ENCODE measurements at places on chromosomes 2 and 18. TPM values are rescaled to one million over a fixed set of nuclear protein-coding genes. Genes with fewer than 3 reads are reported as not detected.

GRCh38 chr2:15160201-15160991, 400.7 kb downstream of the NBAS start:
- H3K36me3 ChIP-seq: no peaks in the 10 kb centered on the region
- H3K27ac ChIP-seq: no peak overlapping the region
- H3K27me3 ChIP-seq: no peaks in the 10 kb centered on the region
- no peak for DNase-seq

- peak; percentile 34 for DNase-seq
- H3K4me3 ChIP-seq: no peak overlapping the region
Measured at GRCh38 chr18:36302676-36303075, 5.2 kb downstream of the FHOD3 start.

GRCh38 chr2:72901426-72901825, 14.2 kb downstream of the SPR start:
- H3K4me3 ChIP-seq: no peak overlapping the region
- no peak for DNase-seq
- no peaks in the 10 kb centered on the region for H3K36me3 ChIP-seq

DNA sequence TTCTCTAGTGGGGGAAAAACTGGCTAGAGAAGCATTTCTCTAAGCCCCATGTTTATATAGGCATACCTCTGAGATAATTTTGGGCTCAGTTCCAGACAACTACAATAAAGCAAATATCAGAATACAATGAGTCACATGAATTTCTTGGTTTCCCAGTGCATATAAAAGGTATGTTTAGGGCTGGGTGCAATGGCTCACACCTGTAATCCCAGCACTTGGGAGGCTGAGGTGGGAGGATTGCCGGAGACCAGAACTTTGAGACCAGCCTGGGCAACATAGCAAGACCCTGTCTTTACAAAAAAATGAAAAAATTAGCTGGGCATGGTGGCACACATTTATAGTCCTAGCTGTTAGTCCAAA, 22.2 kb downstream of the TSN start:
- no peaks in the 10 kb centered on the region for H3K36me3 ChIP-seq
- peaks cover 10% of the 10 kb centered on the region for H3K27me3 ChIP-seq
- H3K4me1 ChIP-seq: no peaks in the 10 kb centered on the region
- no peak overlapping the region for H3K4me3 ChIP-seq
- DNase-seq: peak; percentile 84

DNA sequence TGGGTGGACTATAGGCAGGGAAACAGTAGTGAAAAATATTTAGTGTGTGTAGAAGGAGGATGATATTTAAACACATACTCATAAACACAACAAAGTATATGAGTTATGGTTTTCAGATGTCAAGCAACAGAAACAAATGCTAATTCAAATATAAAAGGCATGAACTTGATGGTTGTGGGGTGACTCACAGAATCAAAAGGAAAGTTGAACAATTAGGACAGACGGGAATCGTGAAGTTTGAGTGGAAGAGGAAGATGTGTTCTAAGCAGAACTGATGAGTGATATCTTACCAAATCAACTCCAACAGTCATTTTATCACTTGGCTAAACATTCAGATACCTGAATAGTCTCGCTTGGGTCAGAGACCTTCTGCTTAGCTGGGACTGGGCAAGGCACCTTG, 53.6 kb upstream of the ITGA6 start:
- no peaks in the 10 kb centered on the region for H3K27me3 ChIP-seq
- no peak overlapping the region for H3K27ac ChIP-seq
- H3K4me3 ChIP-seq: no peak overlapping the region
- DNase-seq: no peak
- no peaks in the 10 kb centered on the region for H3K4me1 ChIP-seq

GRCh38 chr18:44681076-44681970, 635 bp downstream of the SETBP1 start:
- H3K27me3 ChIP-seq: no peaks in the 10 kb centered on the region
- peaks cover 25% of the 10 kb centered on the region for H3K4me1 ChIP-seq
- H3K4me3 ChIP-seq: peak overlapping the region; percentile 91
- DNase-seq: no peak
- no peaks in the 10 kb centered on the region for H3K36me3 ChIP-seq
- H3K27ac ChIP-seq: no peak overlapping the region

GRCh38 chr18:31261792-31262582, 56.0 kb upstream of the DSG1 start:
- H3K36me3 ChIP-seq: no peaks in the 10 kb centered on the region
- no peak overlapping the region for H3K4me3 ChIP-seq
- no peak for DNase-seq

DNA sequence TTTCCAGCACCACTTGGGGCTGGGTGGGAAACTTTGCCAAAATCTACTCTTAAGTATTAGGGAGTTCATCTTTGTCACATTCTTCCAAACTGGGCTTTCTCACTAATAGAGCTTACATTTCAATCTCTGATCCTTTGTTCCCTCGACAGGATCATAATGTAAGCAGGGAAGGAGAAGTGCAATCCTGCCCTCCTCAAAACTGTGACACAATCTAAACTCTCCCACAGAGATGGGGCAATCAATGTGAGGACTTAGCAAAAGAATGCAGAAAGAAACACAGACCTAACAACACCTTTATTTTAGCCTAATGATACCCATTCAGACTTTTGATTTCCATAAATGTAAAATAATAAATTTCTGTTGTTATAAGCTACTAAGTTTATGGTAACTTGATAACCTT, 40.8 kb downstream of the DSEL start:
- no peak overlapping the region for H3K4me3 ChIP-seq
- no peaks in the 10 kb centered on the region for H3K27me3 ChIP-seq
- H3K27ac ChIP-seq: no peak overlapping the region
- H3K36me3 ChIP-seq: no peaks in the 10 kb centered on the region
- H3K4me1 ChIP-seq: no peaks in the 10 kb centered on the region

DNA sequence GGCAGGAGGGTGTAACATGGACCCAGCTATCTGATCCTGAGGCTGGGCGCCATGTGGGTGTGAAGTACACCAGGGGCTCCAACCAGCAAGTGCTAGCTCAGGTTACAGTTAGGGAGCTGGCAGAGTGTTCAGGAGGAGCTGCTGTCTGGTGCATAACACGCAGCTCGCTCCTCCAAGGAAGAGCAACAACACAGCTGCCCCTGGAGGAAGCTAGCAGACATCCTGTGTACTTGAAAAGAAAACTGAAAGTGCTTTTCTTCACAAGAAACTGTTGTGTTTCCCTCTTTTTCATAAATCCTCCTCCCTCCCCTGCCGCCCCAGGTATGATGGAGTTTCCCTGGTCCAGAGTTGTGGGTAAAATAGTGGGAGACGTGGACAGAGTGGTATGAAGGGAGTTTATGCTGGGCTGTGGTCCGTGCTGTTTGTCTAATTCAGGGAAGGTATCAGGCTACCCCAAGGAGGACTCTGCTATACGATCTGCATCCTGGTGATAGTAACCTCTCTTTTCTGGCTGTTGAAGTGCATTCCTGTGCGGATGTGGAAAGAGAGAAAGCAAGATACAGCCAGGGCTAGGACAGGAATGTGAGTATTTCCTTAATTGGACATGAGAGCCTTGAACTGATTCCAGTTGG, 6.1 kb upstream of the LBH start:
- no peaks in the 10 kb centered on the region for H3K27me3 ChIP-seq
- no peak for DNase-seq
- peaks cover 5% of the 10 kb centered on the region for H3K4me1 ChIP-seq
- H3K27ac ChIP-seq: no peak overlapping the region

- peak overlapping the region; percentile 64 for H3K27ac ChIP-seq
- H3K4me3 ChIP-seq: 0 out of 2 replicates have a peak overlapping the region, but pooled peaks have one; percentile 3
- peaks cover 58% of the 10 kb centered on the region for H3K4me1 ChIP-seq
- H3K36me3 ChIP-seq: peaks cover 16% of the 10 kb centered on the region
- H3K27me3 ChIP-seq: no peaks in the 10 kb centered on the region
- DNase-seq: peak; percentile 95
Measured at GRCh38 chr2:233426619-233427342, 72.5 kb downstream of the DGKD start.

DNA sequence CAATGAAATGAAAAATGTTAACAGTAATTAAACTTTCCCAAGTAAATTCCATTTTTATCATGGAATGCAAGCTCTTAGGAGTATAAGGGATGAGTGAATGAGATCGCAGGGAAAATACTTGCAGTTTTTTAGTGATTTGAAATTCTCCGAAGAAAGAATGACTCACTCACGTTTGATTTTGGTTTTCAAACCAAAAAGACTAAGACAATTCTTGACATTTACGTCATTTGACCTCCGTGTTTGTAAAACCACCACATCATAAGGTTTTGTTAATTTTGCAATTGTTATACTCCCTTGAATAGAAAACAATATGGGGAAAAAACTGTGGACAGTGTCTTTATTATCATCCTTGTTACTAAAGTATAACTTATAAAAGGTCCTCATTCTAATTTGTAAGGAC, 29.4 kb downstream of the COL4A4 start:
- no peaks in the 10 kb centered on the region for H3K27me3 ChIP-seq
- H3K4me1 ChIP-seq: no peaks in the 10 kb centered on the region
- no peak for DNase-seq

DNA sequence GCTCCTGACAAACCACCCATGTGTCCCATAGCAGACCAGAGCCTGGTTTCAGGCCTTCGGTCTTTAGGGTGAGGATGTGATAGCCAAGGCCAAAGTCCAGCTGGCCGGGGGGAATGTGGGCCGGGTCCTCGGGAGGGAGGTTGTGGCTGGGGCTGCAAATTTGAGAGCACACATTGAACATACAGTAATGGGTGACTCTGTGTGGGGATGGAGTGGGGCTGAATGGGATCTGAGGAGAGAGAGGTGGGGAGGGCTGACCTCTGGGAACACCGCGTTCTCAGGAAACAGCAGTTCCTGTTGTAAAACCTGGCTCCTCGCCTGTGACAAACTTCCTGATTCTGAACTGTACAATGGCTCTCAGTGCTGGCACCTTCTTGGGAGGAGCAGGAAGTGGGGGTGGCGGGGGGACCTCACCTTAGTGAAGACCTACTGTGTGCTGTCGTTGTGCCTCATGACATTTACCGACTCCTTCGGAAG, 48.8 kb downstream of the MCFD2 start:
- no peak for DNase-seq
- no peaks in the 10 kb centered on the region for H3K36me3 ChIP-seq
- peaks cover 20% of the 10 kb centered on the region for H3K4me1 ChIP-seq
- H3K4me3 ChIP-seq: no peak overlapping the region
- no peak overlapping the region for H3K27ac ChIP-seq

DNA sequence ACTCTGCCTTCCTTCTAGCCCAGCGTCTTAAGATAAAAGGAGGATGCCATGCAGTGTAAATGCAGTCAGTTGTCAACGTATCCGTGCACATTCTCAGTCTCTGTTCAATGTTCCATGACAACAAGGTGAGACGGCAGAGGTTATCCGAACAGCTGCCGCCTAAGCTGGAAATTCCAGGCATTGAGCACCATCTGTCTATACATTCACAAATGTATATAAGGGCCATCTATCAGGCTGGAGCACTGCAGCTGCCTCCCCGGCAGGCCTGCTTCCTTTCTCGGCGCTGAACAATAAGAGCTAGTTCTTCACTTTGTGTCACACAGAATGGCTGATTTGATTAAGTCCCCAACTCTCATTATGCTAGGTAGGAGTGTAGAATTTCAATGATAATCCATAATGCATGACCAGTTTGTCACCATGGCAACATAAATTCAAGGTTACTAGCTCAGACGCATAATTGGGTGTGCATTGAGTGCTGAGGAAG, 282.2 kb upstream of the SOX11 start:
- no peaks in the 10 kb centered on the region for H3K4me1 ChIP-seq
- no peak overlapping the region for H3K4me3 ChIP-seq
- no peaks in the 10 kb centered on the region for H3K36me3 ChIP-seq

DNA sequence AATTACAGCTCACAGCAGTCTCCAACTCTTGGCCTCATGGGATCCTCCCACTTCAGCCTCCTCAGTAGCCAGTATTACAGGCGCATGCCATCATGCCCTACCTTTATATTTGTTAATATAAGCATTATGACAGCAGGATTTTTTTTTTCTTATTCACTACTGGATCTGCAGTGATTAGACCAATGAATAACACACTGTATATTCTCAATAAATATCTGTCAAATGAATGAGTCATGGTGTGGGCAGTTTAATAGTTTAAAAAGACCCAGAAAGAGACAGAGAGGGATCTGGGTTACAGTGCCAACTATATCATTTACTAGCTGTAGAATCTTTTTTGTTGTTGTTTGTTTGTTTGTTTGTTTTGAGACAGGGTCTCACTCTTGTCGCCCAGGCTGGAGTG, 62.4 kb upstream of the LTBP1 start:
- H3K36me3 ChIP-seq: no peaks in the 10 kb centered on the region
- no peak for DNase-seq
- H3K4me1 ChIP-seq: no peaks in the 10 kb centered on the region

DNA sequence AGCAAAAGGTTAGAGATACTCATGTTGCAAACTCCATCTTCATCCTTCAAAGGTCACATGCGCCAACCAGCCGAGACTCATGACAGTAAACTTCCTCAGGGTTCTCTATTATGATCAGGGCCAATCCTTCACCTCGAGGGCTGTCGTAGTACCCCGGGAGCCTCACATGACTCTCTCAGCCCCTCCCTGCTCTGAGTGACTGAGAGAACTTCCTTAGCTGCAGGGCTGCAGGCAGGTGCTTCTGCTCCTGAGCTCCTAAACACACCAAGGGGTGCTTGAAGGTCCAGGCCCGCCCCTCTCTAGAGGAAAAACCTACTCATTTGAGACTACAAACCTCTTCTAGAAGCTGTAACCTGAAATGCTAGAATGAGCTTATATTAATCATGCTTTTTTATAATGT, 48.2 kb downstream of the LONRF2 start:
- no peak overlapping the region for H3K27ac ChIP-seq
- H3K27me3 ChIP-seq: peaks cover 91% of the 10 kb centered on the region
- H3K36me3 ChIP-seq: no peaks in the 10 kb centered on the region

DNA sequence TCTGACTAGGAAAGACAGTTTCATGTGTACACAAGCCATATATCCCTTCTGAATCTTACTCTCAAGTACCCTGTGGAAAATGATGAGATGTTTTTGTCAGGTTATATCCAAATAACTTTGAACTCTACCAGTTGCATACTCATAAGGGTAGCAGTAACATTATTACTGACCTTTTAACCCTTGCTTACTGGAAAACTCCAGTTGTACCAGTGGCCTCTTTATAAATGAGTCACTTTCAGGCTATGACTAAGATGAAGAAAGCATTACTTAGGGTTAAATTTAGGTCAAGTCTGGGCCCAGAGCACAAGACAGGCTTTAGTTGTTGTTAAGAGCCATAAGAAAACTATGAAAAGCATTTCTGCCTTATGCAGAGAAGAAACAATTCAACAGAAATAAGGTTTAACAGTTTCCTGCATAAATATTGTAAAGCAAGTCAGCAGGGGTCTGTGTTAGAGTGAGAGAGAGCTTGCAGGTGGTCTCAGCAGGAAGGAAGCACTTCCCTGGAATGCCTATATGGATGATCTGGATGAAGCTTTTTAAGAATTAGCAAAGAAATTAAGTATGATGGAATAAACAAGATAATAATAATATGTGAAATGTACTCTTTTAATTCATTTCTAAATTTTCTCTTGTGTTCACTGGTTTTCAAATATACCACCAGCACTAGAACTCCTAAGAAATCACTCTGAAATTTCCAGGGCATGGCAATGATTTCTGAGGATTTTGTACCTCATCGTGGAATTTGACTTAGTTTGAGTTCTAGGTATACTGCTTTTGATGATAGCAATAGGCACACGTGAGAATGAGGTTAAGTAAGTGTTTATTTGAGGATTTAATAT, 126.6 kb downstream of the UBE2E3 start:
- H3K4me1 ChIP-seq: peaks cover 27% of the 10 kb centered on the region
- H3K27ac ChIP-seq: peak overlapping the region; percentile 13
- H3K4me3 ChIP-seq: no peak overlapping the region

The ANKRD30B gene
- not detected for total RNA-seq

The IL1RN gene
- 5.0 TPM for total RNA-seq

The LINC00305 gene
- not detected for total RNA-seq

The KIF1A gene
- not detected for total RNA-seq

The NAT8 gene
- total RNA-seq: not detected

The PROM2 gene
- total RNA-seq: 147 TPM

The ANTXR1 gene
- total RNA-seq: 36.1 TPM

The CLIP4 gene
- total RNA-seq: 107 TPM

All from PC-9 (cell line).